ENCODE measurements at places on chromosomes 4 and X.

GRCh38 chr4:76105652-76106051, 31.1 kb downstream of the ART3 start:
- no peak for DNase-seq

- DNase-seq = no peak
These were observed 324.4 kb downstream of the CAMK2D start for GRCh38 chr4:113437129-113437528.

- DNase-seq = no peak
These were observed 7.7 kb upstream of the ASB5 start for GRCh38 chr4:176276710-176277109.

DNA sequence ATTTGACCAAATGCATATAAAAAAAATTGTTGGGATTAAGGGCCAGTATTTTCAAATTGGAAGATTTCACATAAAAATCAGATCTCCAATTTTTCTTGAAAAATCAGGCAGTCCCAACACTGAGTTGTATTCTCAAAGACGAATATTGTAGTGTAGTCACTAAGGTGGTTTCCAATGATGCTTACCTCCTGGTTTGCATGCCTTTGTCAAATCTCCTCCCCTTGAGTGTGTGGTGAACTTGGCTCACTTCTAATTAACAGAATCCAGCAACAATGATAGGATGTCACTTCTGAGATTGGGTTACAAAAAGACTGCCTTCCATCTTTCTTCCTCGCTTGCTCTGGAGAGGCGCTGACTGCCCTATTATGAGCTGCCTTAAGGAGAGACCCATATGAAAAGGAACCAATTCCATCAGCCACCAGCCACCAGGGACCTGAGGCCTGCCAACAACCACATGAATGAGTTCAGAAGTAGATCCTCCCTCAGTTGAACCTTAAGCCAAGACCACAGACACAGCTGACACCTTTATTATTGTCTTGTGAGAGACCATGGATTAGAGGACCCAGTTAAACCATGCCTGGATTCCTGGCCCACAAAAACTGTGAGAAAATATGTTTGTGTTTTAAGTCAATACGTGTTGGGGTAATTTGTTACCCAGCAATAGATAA, 31.2 kb upstream of the TSPAN5 start:
- DNase-seq = no peak

GRCh38 chr4:15364183-15364582, 63.6 kb upstream of the C1QTNF7 start:
- DNase-seq = no peak

DNA sequence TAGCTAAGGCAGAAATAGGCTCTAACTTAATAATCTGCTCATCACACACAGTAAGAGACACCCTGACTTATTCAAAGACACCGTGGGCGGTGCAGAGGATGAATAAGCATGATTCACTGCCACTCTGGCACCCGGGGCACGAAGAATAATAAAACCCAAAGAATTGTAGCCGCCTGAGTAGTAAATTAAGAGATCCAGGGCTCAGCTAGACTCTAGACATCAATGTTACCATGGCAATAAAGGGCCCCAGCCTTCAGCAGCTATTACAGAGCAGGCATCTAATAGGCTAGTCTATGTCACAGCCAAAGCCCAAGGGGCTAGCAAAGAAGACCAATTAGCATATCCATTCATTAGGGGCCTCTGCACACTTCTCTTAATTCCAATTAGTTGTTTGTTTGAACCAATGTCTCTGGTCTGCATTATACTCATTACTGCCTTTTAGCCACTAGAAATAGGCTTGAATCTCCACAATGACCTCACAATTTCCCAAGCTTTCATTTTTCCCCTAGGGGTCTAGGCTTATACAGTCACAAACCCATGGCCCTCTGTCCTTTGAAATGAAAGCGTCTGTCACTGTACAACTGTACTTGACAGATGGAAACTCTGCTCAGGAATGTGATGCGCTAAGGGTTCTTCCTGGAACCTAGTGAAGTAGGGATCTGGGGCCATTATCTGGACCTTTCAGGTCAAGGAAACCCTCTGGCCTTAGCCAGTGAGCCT, 3.0 kb upstream of the ATP1B4 start:
- DNase-seq = no peak

- DNase-seq = no peak
These were observed 74.9 kb downstream of the NSG1 start for GRCh38 chr4:4461850-4462249.

GRCh38 chr4:101014417-101014816, 332.9 kb downstream of the PPP3CA start:
- DNase-seq = no peak

DNA sequence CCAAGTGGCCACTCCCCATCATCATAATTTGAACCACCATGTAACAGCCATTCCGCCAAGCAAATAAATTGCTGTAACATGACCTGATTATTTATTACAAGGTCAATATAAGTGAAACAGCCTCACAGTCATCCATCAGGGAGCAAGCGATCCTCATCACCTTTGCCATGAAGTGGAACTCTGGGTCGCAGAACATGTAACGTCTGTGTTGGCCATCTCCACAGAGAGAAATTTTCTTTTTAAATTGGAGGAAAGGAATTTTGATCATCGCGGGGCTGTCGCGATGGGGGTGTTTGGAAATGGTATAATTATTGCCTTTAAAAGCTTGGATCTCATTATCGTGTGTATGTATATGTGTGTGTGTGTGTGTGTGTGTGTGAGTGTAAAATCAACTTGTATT, 90.2 kb downstream of the SHOX start:
- DNase-seq = no peak

GRCh38 chr4:111905511-111905910, 239.7 kb upstream of the FAM241A start:
- no peak for DNase-seq

GRCh38 chr4:128660361-128661215, 148.9 kb upstream of the JADE1 start:
- DNase-seq = no peak

DNA sequence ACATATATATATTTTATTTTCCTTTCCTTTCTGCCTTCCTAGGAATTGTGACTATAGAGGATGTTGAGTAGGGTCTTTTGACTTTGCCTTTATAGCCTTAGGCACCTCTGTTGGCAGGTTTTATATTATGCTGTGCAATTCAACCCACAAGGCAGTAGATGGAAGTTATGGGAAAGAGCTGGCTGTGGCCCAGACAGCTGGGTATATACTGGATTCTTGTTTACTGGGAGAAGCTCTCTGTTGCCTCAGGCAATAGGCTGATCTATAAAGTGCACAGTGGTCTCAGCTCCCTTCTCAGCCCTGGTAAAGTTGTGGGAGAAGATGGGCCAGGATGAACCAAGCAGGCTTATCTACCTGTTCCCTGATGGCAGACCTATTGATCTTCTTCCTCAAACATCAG, 342.0 kb downstream of the GBA3 start:
- DNase-seq = no peak

- DNase-seq = no peak
These were observed 331.1 kb upstream of the SLC7A11 start for GRCh38 chr4:138573246-138573645.

DNA sequence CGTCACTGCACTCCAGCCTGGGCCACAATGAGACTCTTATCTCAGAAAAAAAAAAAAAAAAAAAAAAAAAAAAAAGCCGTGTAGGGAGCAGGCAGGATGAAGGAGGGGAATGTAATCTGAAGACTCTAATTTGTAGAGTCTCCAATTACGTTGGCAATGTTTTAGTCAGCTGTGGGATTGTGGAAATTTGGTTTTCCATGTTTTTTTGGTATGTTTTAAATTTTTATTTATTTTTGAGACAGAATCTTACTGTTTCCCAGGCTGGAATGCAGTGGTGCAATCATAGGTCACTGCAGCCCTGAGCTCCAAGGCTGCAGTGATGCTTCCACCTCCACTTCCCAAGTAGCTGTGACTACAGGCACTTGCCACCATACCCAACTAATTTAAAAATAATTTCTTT, 56.5 kb downstream of the NSD2 start:
- no peak for DNase-seq

- DNase-seq = no peak
These were observed 15.5 kb downstream of the TACC3 start for GRCh38 chr4:1736812-1737211.

DNA sequence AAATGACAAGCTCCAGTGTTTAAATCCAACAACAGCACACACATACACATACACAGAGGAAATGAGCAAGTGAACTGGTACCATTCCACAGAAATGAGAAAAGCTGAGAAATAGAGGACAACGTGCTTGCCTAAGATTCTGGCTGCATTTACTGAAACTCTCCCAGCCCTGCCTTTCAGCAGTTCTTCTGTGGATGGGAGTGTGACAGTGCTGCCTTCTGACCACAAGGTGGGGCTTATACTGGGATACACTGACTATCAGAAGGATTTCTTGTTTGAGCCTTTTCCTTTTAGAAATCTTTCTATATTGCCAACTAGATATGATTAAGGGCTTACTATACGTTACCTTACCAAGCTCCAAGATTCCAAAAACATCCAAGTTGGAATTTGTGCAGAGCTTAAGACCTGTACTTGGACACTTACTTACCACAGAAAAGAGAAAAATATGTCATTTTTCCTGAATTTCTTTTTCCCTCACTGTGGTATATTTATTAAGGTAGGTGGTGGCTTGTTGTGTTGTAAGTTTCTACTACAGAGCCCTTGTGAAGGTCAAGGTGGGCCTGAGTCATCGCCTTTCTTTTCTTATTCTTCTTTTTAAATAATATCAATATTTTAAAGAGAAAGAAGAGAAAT, 10.7 kb upstream of the CXCL8 start:
- peak; percentile 57 for DNase-seq

- no peak for DNase-seq
These were observed 21.2 kb downstream of the WDR1 start for GRCh38 chr4:10095296-10095991.

DNA sequence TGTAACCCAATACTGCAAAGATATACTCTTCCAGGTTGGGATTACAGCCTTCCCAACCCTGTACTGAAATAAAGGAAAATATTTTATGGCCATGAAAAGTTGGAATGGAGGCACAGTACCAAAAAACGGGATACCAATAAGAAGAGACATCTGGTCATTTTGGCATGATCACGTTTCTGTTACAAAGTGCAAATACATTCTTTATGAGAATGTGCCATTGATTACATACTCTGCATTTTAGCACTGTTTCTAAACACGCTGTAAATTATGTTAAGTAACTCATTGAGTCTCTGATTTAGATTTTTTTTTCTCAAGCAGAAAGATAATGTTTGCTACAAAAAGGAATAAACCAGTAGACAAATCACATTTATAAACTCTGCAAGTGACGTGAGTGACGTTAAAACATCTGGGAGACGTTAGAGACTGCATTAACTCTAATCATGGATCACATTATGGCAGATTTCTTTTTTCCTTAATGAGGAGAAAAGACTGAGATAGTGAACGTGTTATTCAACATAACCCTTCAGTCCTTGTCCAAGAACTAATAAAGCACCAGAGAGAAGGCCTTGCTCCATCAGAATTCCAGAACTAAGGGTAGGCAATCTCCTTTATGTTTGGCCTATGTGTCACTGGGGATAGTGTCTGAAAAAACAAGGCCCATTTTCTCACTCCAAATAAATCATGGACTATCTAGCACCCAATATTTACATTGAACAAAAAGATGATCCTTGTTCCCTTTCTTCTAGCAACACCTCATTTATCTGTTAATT, 31.0 kb downstream of the UNC5C start:
- no peak for DNase-seq

DNA sequence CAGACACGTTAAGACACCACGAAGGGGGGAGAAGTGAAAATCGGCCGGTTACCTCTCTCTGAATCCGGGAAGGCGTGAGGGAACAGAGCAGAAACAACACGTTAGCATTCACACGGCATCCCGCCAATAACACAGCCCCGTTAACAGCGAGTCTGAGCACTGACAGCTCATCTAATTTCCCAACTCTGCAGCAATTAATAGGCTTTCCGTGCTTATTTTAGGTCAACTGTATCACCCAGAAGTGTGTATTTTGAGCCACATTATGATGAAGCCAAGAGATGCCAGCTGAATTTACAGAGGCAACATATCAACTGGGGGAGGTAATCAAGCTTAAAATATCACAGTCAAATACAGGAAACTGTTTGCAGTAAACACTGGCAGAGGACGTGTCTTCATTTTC, 92.6 kb downstream of the NSUN7 start:
- no peak for DNase-seq

GRCh38 chrX:6685489-6685888, 150.6 kb upstream of the VCX3A start:
- no peak for DNase-seq

- no peak for DNase-seq
These were observed 415.0 kb upstream of the RPS6KA3 start for GRCh38 chrX:20681683-20682082.

DNA sequence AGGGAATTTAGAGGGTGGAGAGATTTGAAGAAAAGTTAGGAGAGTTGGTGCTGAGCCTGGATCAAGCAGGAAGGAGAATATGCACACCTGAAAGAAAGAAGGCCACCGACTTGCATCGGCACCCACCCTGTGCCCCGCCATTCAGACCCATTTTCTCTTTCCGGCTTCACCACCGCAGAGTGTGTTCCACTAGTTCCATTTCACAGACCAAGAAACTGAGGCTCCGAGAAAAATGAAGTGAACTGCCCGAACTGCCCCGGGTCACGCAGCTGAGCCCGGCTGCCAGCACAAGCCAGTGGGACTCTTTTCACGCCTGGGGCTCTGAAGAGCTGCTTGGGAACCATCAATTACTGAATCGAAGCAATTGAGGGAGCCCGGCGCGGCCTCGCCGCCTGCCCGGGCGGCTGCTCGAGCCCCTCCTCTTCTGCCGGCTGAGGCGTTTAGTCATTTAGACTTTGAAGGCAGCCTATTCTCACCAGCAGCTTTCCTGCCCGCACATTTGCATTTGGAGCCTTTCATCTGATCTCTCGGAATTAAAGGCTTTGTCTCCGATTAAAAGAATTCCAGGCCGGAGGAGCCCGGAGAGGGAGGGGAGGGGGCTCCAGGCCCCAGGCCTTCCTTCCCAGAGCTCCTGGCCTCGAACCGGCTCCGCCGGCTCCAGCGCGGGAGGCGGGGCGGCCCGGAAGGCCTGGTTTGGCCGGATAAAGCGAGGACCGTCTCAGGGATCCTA, 140.2 kb upstream of the PJA1 start:
- DNase-seq = no peak

DNA sequence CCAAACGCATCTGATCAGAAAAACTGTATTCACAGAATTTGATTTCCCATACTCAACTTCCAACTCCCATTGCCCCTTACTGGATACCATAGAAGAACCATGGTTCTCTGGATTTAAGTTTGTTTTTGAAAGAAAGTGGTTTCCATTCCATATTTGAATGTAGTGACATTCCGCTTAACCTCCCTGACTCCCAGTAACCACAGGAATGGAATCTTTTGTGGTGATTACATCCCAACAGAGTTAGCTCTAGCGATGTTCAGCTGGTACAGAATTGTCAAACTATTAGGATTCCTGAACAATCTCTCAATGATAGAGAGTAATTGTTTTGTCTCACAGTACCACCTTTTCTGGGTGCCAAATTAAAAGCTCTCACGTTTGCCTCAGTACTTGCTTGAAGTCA, 1.7 kb downstream of the NUDT10 start:
- no peak for DNase-seq

DNA sequence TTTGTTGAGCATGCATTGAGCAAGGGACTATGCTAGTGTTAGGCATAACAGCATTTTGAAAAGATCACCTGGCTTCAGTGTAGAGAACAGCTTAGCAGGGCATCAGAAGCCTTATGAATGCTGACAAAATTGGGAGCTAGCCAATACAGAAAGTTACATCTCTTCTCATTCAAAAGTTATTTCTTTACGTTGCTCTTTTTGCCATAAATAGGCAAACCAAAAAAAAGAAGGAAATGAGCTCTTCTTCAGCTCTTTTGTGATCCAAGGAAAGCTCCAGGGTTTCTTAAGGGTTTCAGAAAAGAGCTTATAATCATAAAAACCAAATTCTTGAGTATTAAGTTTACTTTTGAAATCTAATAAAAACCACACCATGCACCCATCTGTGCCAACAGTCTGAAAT, 35.2 kb upstream of the LNX1 start:
- no peak for DNase-seq

GRCh38 chr4:78953769-78954666, 14.8 kb upstream of the PAQR3 start:
- DNase-seq = peak; percentile 41

All from K562 (cell line).